ENCODE measurements at places on chromosomes 1 and 21.

GRCh38 chr1:66262208-66262963, 271.6 kb upstream of the SGIP1 start:
- DNase-seq: no peak

DNA sequence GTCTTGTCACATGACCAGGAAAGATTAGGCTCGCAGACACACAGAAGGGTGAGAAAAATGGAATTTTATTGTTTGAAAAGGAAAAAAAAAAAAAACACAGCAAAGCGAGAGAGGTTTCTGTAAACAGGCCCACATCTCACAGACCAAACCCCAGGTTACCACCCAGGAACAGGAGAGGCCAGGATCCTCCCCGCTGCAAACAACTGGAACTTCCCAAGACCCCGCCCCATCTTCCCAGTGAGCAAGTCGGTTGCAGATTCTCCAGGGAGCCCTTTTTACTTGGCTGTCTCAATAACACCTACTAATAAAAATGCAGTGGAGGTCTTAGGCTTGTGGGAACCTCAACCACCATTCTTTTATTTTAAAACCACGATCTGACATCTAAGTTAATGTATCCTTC, 84.7 kb upstream of the ETS2 start:
- DNase-seq: no peak

GRCh38 chr1:113792471-113792870, 19.8 kb downstream of the RSBN1 start:
- no peak for DNase-seq

DNA sequence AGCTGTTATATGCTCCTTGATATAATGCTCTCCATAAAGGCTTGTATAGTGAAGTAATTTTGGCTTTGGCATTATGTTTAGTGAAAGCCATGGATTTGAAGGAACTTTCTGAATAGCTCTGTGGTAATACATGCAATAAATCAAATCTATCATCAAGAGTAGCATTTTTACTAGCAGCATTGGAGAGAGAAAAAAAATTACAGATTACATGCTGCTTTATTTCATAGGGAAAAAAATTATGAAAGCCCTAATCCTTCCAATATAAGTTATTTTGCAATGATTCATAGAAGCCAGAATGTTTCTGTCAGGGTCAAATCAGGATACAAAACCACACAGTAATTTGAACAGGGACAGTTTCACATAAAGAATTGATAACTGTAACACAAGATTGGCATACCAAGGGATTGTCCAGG, 250.0 kb downstream of the SPATA17 start:
- no peak for DNase-seq
